ENCODE measurements at places on chromosomes 7 and 10.

DNA sequence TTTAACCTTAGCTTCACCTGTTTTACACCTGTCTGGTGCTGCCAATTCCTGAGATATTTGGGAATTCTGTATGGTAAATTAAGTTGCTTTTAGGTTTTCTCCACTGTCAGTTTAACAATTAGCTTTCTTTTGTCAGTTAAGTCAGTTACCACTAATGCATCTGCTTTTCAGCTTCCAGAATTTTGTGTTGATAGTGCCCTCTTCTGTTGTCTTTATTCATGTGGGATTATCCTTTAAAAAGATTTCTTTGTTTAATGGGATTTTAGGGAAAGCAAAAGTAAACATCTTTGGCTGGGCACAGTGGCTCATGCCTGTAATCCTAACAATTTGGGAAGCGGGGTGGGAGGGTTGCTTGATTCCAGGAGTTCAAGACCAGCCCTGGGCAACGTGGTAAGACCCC, 8.1 kb downstream of the TFAM start:
- DNase-seq: no peak

GRCh38 chr10:124298891-124299290, 119.8 kb downstream of the OAT start:
- no peak for DNase-seq

DNA sequence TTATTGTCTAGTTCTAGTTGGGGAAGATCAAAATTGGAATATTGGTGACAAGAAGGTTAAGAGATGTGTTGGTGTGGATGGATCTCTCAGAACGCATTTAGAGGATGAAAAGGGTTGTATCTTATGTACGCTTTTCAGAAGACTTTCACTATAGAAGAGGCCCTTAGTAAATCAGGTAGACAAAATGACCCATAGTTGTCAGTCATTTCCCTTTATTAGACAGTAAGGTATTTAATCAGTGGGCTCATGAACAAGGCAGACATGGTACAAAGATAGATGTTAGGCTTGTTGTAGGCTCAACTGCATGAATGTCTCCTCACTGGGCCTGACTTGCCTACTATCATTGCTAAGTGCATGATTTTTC, 359.2 kb downstream of the PHF14 start:
- DNase-seq: no peak

DNA sequence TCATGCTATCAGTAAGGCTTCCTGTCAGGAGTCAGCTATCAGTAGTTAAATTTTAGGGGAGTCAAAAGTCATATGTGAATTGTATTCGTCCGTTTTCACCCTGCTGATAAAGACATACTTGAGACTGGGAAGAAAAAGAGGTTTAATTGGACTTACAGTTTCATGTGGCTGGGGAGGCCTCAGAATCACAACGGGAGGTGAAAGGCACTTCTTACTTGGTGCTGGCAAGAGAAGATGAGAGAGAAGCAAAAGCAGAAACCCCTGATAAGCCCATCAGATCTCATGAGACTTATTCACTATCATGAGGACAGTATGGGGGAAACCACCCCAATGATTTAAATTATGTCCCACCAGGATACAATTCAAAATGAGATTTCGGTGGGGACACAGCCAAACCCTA, 47.1 kb downstream of the KLF6 start:
- no peak for DNase-seq

GRCh38 chr10:7159928-7160327, 250.9 kb downstream of the SFMBT2 start:
- DNase-seq: no peak

- DNase-seq: no peak
Measured at GRCh38 chr7:158707610-158708009, 3.0 kb upstream of the NCAPG2 start.

DNA sequence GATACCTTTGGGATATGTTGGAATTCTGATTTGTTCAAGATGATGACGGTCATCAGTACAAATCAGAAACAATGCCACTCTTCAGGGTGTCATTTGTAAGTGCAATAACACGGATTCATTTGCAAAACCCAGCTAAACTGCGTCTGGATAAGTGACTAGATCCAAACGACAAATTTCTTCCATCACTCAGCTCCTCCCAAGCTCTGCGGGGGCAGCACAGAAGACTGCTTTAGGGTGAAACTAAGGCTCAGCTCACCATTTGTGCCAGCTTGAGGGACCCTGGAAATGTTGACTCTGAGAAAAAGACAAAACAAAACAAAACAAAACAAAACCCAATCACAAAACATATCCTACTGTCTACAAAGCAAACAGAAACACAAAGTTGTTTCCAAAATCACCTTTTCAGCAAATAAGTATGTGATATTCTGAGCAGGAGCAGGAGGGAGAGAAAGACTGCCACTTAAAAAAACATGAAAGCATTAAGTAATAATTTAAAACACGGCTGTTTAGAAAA, 8.0 kb downstream of the EVX1 start:
- no peak for DNase-seq

DNA sequence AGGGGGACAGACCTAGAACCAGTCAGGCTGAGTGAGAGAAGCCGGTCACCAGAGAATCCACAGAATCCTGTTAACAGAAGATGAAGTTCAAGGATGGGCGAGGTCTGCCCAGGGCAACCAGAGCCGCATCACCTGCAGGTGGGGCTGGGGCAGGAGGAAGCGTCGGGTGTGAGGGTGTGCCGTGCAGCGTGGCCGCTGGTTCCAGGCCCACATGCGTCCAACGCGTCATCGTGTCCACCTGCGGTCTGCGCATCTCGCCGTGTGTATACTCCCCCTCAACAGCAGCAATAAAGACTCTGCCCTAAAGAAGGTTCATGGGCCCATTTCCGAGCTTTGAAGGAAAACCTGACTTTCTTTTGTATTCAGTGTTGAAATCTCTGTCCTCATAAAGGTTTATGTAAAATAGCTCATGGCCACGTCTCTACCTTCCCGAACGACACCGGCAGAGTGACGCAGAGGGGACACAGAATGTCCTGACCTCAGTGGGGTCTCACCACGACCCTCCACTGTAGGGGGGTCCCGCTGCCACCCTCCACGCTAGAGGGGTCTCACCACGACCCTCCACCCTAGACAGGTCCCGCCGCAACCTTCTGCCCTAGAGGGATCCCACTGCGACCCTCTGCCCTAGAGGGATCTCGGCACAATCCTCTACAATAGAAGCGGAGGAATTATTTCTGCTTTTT, 446.9 kb downstream of the PTPRN2 start:
- no peak for DNase-seq

DNA sequence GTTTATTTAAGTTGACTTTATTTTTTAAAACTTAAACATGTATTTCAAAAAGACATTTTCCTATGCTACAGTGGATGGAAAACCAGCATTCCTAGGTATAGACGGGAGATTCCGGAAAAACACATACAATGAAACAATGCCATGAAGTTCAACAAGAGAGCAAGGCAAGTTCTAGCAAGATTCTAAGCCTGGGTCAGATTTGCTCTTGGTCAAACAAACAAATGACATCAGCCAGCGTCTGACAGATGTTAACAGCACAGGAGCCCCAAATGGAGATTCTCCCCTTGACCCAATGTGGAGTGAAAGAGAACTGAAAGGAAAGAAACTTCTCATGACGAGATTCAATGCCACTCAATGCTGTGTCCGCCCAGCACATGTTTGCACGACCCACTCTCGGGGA, 149.9 kb downstream of the NEURL1 start:
- DNase-seq: no peak

DNA sequence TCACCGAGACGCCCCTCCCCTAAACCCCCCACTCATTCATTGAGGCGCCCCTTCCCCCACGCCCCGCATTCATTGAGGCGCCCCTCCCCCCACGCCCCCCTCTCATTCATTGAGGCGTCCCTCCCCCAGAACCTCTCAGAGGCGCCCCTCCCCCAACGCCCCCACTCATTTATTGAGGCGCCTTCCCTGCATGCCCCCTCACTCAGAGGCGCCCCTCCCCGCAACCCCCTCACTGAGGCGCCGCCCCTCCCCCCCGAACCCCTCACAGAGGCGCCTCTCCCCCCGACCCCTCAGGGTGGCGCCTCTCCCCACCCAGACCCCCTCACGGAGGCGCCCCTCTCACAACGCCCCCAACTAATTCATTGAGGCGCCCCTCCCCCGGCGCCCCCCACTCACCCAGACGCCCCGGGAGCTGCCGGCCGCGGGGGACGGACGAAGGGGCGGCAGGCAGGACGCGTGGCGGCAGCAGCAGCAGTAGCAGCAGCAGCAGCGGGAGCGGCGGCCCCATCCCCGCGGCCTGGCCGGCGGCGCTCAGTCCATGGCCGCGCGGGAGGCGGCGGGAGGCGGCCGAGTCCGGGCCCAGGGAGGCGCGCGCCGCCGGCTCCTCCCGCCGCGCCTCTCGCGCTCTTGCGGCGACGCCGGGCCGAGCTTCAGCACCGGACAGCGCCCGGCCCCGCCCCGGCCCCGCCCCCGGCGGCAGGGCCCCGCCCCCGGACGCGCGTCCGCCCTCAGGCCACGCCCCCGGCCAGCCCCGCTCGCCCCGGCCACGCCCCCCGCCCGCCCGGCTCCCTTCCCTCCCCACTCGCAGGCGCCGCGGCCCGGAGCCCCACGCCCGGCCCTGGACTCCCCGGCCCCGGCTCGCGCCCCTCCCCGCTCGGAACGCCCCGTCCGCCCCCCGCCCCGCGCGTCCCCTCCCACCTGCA, at the start of gene PTPRN2:
Gene PTPRN2 (minus strand): TSS at position 662 of the 923 bp plus-strand sequence.
- DNase-seq: no peak

DNA sequence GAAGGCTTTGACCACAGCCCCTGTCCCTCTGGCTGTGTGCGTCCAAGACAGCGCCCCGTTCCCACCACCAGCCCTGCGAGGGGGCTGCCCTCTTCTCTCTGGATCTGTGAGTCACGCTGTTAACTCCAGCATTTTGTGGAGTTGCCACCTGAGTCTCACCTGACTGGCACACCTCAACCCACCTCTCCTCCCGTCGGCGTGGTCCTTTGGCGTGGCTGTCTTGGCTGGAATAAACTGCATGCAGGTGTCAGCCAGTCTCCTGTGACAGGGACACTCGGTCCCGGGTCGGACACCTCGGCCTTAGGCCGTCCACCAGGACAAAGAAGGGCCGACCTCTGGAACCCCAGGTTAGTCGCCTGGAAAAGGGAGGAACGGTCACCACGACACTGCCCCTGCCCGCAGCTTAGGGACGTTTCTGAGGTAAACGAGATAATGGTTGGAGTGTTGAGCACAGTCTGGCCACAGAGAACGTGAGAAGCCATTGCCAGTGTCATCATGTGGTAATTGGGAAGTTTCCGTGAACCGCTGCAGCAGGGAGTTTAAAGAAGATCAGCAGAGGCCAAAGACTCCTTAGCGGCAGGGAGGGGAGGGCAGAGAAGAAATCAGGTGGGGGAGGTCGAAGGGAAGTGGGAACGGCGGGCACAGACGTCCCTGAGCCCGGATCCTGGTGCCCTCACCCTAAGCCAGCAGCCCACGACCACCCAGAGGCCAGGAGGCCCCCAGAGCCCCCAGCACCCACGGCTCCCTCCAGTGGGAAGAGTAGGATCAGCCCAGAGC, 73.6 kb upstream of the FAM20C start:
- no peak for DNase-seq

GRCh38 chr10:48901319-48901718, 38.3 kb downstream of the LRRC18 start:
- no peak for DNase-seq

GRCh38 chr10:79050896-79051555, 17.7 kb upstream of the ZMIZ1 start:
- DNase-seq: no peak

DNA sequence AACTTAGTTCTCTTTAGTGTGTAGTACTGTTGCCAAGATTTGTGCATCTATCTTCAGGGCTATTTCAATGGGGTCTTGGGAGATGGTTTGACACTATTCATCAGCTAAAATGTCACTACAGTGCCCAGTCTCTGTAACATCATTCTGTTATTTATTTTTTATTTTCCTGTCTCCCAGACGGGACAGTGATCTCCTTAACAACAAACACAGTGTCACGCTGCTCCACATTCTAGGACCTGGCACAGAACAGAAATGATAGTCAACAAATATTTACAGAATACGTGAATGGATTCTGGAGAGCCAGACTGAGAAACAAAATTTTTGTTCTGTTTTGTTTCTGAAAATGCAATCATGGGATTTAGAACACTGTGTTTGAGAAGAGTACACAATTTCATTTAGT, 937.7 kb upstream of the LRRN3 start:
- no peak for DNase-seq

DNA sequence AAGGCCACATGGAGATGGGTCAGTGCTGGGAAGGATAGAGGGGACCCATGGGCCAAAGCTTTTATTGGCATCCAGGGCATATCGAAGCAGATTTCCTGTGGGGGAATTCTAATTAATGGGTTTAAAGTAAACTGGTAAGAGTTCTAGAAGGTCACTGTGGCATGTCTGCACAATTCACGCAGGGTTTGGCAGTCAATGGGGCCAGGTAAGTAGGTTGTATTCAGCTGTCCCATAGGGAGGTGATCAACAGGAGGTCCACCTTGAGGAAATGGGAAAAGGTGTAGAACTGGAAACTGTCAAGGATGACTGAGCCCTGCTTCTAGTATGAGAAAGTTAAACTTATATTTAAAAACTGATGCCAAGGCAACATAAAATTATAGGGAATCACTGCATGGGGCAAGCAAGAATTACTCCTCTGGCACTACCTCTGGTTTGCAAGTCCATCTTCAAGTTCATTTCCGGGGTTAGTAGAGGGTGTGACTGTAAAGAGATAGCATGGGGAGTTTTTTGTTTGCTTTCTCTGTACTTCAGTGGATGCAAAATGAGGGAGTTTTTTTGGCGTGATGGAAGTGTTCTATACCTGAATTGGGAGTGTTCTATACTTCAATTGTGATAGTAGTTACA, 22.5 kb downstream of the TBC1D12 start:
- no peak for DNase-seq

GRCh38 chr7:55247428-55247827, 117.7 kb upstream of the LANCL2 start:
- DNase-seq: no peak

GRCh38 chr10:61869774-61870525, 31.5 kb upstream of the ARID5B start:
- no peak for DNase-seq

DNA sequence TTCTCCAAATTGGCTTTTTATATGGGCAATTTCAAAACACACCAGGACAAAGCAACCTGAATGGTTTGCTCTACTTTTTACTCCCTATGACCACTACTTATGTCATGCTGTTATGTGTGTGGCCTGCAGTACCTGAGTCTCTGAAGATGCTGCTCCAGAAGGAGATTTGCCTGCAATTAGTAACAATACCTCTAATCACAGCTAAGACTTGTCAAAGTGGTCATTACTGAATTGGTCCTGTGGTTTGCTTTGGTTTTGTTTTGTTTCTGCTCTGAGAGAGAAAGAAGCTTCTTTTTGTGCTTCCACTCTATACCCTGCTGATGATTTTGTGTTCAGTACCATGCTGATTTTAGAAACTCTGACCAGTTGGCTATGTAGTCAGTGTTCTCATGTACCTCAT, 25.5 kb downstream of the HGF start:
- DNase-seq: no peak

GRCh38 chr7:1512781-1513656, 8.8 kb upstream of the INTS1 start:
- peak; percentile 65 for DNase-seq

- DNase-seq: no peak
Measured at GRCh38 chr10:100895346-100895745, 17.4 kb upstream of the SLF2 start.

DNA sequence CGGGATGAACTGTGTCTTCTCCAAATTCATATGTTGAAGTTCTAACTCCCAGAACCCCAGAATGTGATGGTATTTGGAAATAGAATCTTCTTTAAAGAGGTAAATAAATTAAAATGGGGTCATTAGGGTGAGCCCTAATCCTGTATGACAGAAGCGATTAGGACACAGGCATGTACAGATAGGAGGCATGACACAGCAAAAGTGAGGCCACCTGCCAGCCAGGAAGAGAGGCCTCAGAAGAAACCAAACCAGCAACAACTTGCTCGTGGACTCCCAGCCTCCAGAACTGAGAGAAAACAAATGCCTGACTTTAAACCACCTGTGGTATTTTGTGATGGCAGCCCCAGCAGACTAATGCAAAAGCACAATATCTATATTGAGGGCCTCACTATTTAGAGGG, 214.3 kb downstream of the NEBL start:
- no peak for DNase-seq

All from amygdala (tissue), 56 donors.